ENCODE measurements at places on chromosomes 2 and 18.

DNA sequence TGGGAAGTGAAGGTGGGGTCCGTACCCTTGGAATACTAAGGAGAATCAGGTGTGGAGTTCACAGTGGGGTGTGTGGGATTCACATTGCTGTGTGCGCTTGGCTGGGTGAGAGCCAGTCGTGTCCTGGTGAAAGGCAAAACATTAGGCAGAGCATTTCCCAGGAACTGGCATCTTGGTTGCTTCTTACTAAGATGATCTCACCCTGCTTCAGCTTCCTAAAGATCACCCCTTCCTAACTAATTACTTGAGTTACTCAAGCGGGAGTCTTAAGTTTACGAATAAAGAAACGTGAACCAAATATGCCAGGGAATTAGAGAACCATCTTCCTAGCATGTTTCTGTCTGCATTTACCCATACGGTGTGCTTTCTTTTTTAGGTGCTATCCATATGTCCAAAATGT, 122.9 kb downstream of the NCK2 start:
- DNase-seq: no peak

GRCh38 chr2:104818264-104818663, 35.7 kb upstream of the POU3F3 start:
- DNase-seq: no peak

- DNase-seq: no peak
Observed at GRCh38 chr2:92326-92725, 46.0 kb upstream of the FAM110C start.

GRCh38 chr2:239895669-239896068, 129.5 kb downstream of the NDUFA10 start:
- DNase-seq: no peak

DNA sequence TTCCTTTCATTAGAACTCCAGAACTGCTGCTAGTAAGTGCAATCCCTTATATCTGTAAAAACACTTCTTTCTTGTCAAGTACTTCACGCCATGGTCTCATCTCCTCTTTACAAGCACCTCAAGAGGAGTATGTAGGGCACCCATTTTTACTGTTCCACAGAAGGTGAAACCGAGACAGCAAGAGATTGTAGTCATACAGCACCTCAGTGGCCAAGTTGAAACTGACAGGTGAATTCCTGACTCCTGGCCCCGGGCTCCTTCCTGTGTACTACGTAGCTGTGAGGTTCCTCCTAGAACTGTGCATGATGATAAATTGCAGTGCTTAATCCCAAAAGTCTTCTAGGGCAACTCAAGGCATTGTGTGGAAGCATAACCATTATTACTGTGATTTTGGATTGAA, 131.5 kb upstream of the MEIS1 start:
- DNase-seq: no peak
